ENCODE measurements at places on chromosomes 2 and 18.

GRCh38 chr2:78978340-78978739 is 47.2 kb upstream of the REG3G start:
- no peak for DNase-seq

GRCh38 chr18:37124516-37124915 is 295.6 kb downstream of the KIAA1328 start:
- DNase-seq, result no peak

DNA sequence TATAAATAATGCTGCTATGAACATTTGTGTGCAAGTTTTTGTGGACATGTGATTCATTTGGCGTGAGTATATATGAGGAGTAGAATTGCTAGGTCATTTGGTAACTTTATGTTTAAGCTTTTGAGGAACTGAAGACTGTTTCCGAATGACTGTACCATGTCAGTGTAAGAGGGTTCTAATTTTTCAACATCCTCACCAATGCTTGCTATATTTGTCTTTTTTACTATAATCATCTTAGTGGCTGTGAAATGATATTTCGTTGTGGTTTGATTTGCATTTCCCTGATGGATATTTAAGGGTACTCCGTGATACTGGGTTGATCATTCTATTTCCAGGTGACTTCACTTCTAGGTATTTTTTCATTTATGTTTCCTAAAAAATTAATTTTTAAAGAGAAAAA is 241.1 kb downstream of the BCL2 start:
- DNase-seq, result no peak

DNA sequence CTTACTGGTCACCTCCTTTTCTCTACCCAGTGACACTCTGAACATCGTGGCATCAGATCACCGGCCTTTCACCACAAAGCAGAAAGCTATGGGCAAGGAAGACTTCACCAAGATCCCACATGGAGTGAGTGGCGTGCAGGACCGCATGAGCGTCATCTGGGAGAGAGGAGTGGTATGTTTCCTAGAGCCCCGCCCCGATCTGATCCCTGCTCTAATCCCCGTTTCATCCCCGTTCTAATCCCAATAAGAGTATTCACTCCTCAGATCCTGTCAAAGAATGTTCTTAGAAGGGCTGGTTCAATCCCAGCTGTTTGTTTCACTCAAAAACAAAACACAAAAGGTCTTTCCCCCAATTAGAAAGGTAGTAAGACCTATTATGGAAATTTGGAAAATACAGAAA is 30.4 kb upstream of the MAPRE3 start:
- DNase-seq, result no peak

GRCh38 chr2:32775954-32776353 is 148.1 kb downstream of the TTC27 start:
- DNase-seq, result no peak

DNA sequence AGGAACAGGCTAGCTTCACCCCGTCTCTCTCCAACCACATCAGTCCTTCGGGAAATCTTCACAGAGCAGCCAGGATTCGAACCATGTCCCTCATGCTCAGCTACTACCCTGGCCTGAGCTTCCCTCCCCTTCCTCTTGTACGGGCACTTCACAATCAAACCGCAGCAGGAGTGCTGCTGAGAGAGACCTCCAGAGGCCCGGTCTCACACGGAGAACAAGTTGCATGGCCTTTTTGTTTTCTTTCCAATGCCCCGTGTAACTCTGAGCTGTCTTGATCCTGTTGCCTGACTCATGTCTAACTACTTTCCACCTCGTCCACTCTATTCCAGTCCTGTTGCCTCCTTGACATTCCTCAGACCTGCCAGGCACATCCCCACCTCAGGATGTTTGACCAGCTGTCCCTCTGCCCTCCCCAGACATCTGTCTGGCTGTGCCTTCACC is 25.4 kb downstream of the FBLN7 start:
- DNase-seq, result no peak

- no peak for DNase-seq
Observed at GRCh38 chr2:86453836-86454235, 12.7 kb downstream of the KDM3A start.

DNA sequence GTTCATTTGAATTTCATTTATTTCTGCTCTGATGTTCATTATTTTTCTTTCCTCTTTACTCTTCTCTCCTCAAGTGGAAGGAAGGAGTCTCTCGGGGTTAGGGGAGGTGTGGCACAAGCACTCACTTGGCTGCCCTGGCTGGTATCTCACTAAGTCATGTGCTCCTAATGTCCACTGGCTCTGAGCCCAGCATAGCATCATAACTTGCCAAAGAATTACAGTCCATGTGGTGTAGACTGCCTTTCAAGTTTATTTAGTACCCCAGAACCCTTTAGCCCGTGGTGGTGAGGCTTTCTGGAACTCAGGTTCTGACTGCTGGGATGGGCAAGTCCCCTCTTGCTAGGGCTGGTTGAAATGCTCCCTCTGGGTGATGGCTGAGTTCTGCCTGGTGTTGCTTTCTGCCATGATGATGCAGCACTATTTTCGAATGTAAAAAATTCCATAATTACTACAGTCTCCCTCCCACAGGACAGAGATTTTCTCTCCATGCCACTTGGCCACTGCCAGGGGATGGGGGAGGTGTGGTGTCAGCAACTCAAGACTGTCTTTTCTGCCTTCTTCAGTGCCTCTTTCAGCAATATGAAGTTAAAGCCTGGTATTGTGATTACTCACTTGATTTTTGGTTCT is 22.2 kb downstream of the SPAG16 start:
- DNase-seq, result no peak

- DNase-seq, result no peak
Observed at GRCh38 chr2:100247256-100248043, 74.9 kb downstream of the LONRF2 start.
